Suppressor macrophage treated with lipopolysaccharide for 4 hours (primary cell): ENCODE measurements at places on chromosomes 1 and 21.
A peak's percentile ranks its signal among the peaks of the same experiment; 100 is the strongest.

DNA sequence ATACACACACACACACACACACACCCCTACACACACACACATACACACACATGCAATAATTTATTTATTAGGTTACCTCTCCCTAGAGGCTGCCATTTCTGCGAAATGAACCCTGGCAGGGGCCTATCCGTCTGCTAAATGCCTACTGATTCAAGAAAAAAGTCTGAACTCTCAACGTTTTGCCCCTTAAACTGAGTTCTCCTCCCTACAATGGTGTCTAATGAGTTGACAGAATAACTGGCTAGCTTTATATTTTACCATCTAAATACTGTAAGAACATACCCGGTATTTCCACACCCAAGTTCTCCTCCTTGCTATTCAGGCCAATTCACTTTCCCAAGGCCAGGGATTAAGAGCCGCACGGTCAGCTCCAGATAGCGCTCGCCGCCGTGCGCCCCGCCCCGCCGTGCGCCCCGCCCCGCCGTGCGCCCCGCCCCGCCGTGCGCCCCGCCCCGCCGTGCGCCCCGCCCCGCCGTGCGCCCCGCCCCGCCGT, 339 bp upstream of the RNPC3 start:
- peak; percentile 69 for DNase-seq

GRCh38 chr1:25567710-25568089, 24.3 kb downstream of the LDLRAP1 start:
- no peak for DNase-seq

DNA sequence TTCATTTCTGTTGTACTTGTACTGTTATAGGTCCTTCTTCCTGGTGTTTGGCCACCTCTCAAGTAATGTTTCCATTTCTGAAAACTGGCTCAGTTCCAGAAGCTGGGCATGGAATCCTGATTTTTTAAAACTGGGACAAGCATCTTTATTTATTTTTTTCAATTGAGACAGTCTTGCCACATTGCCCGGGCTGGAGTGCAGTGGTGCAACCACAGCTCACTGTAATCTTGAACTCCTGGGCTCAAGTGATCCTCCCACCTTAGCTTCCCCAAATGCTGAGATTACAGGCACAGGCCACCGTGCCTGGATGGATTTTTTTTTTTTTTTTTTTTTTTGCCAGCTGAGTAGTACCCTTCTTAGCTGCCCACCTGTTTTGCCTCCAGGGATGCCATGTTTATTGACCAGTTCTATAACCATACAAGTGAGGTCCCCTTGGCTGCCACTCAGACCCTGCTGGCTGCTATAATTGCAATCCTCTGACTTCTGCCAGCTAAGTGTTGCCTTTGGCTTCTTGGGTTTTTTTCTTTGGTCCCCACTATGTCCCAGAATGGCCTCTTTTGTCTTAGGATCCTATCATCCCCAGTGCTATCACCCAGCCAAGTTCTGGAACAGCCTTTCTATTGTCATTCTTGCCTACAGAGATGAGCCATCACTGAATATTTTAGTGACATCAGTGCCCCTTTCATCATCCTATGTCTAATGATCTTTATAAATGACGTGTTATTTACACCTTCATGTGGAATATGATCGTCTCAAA, 3.9 kb upstream of the DIP2A start:
- DNase-seq: no peak

GRCh38 chr1:112247961-112248360, 148.1 kb upstream of the CTTNBP2NL start:
- no peak for DNase-seq

- no peak for DNase-seq
These were observed 20.6 kb downstream of the ABCB10 start for GRCh38 chr1:229537894-229538293.

DNA sequence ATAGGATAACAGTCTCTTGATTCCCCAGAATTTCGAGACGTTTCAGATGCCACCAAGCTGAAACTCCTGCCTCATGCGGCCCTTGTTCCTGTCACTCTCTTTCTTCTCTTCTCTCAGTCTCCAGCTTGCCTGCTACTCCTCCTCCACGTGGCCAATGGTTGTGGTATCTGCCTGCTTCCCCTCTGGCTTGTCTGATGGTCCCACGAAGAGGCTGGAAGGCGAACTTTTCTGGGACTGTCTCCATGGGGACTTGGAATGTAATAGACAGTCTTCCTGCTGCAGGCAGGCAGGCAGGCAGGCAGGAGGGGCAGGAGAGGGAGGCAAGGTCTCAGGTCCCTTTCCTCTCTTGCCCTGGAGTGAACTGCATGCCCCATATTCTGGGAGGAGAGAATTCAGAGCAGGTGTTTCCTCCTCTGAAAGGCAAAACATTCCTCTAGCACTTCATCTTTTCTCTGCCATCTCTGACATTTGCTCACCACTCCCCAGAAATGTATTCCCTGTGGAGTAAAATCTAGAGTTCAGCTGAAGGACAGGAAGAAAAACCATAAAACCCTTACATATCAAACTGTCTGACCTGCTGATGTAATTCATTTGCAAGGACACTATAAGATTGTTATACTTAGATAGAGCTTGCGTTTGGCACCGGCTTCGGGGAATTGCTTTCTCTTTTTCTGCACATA, 64.1 kb upstream of the GNG12 start:
- DNase-seq: no peak

DNA sequence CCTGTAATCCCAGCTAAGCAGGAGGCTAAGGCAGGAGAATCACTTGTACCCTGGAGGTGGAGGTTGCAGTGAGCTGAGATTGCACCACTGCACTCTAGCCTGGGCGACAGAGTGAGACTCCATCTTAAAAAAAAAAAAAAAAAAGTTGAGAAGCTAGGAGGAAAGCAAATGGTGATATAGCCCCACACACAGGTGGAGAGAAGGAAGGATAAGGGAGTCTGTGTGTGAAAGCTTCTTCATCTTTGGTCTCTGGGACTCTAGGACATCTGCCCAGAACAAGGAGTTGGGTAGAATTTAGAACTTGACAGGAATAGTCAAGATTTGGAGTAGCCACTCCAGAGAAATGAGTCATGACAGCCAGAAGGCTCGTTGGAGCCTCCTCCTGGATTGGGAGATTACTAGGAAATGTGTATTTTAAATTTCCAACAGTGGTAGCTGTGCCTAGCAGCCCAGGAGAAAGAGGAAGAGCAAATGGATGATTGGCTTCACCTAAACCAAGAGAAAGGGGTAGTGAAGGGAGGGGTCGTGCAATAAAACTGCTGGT, 19.9 kb downstream of the NPL start:
- DNase-seq: no peak

GRCh38 chr21:15054089-15054488, 10.7 kb downstream of the NRIP1 start:
- no peak for DNase-seq

DNA sequence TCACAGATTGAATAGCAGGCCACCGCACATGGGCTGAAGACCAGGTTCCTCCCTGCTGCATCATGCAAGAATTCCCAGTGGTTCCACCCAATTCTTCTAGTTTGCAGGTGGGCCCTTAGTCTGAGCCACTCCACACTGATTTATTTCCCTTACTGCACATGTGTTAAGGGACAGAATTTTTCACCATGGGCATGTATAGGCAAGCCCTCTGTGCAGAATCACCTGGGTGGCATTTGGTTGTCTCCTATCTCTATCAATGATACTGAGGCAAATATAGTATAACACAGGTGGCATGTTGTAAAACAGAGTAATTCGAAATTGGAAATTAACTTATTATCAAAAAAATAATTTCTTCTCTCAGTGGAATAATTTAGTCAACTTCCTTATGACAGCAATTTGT, 1892.4 kb downstream of the NCAM2 start:
- no peak for DNase-seq

- DNase-seq: no peak
These were observed 27.2 kb downstream of the ADAMTS5 start for GRCh38 chr21:26939601-26940111.

GRCh38 chr1:27554759-27555699, 48.9 kb downstream of the AHDC1 start:
- no peak for DNase-seq
